Activated naive CD4-positive, alpha-beta T cell treated with anti-CD3 and anti-CD28 coated beads, Interleukin-2, amount 50 U/mL, for 16 hours (primary cell): ENCODE measurements at places on chromosomes 12 and 14.

DNA sequence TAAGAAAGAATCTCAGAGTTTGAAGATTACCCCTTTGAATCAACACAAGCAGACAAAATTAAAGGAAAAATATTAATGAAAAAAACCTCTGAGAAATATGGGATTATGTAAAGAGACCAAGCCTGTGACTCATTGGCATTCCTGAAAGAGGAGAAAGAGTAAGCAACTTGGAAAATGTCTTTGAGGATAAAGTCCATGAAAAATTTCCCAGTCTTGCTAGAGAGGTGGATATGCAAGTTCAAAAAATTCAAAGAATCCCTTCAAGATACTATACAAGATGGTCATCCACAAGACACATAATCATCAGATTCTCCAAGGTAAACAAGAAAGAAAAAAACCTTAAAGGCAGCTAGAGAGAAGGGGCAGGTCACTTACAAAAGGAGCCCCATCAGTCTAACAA, 13.3 kb downstream of the SLCO1B1 start:
- no peak for DNase-seq

DNA sequence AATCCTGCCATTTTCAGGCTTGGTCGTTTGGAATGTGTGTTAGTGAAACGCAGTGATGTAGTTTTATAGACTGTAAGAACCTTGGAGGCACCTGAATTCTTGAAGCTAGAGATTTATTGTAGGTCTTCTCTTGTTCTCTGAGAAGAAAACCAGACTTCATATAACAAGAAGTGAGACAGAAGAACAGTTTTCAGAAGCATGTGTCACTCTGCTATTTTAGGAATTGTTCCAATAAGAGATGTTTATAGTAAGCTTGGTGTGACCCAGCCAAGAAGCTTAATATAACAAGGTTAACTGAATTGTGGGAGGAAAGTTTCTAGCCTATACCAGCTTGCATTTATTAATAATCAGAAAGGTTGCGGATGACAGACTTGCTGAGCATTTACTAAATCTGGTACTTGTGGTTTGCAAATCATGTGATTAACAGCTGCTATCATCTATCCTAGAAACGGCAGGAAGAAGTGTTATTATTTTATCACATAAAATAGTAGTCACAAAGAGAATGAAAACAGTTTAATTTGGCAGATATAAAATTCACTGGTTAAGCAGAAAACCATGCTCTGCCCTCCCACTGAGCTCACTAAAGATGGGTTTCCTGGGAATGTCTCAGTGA, 49.2 kb upstream of the BCAT1 start:
- no peak for DNase-seq

DNA sequence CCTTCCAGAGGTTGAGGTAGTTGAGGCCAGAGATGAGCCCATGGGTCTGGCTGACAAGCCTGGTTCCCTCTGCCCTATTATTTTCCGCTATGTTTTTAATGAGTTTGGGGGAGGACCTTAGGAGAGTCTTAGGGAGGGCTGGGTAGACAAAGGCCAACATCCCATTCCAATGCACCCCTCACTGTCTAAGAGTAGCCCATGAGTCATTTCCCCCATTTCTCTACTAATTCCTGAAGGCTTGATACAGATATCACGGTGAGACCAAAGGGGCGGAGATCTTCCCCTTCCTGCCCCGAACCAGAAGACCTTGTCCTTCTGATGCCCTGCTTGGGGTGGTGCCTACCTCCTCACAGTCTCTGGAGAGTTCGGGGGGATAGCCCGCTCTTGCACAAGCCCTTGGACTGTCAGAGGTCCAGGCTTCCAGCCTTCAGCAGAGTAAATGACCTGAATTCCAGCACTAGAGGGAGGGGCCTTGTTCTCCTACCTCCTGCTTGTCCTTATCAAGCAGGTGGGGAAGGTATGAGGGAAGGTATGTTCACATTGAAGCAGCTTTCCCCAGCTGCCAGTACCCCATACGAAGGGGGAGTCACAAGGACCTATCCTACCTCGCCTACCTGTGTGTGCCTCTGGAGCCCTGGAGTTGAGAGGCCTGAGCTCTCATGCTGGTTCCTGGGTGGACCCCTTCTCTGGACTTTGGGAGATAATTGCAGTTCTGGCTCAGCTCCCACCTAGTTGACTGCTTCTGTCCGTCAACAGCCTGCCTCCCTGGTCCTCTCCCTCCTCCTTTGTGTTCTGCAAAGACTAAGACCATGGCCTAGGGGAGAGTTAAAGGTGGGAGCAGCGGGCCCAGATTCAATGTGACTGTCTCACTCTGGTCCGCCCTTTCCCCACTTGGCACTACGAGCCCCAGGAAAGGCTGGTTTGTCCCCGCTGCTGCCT, 3.7 kb downstream of the PSMB11 start:
- no peak for DNase-seq

DNA sequence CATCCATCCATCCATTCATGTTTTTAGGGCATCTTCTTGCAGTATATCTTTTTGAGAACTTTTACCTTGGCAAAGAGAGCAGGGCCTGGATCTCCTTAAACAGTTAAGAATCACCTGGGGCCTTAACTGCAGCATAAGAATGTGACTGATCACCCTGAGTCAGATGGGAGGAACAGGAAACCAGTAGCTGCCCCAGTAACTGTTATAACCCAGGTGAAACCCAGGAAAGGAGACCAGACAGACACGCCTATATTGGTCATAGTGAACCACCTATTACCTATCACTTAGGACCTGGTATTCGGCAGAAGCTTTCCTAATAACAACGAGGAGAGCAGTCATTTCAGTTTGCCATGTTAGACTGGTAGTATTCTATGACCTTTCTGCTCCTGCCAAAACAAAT, 43.4 kb upstream of the NR2C1 start:
- no peak for DNase-seq

- DNase-seq, result no peak
These were observed 5.0 kb downstream of the SLC25A21 start for GRCh38 chr14:37167151-37168047.
